Dorsolateral prefrontal cortex (tissue), 122 donors: ENCODE measurements at places on chromosomes 1 and 21. TPM values are rescaled to one million over a fixed set of nuclear protein-coding genes. Genes with fewer than 3 reads are reported as not detected.

The NBPF6 gene
- total RNA-seq = not detected

The DMBX1 gene
- not detected for total RNA-seq

The PLA2G5 gene
- total RNA-seq = 3.1 TPM

The MANEAL gene
- total RNA-seq = 23.2 TPM
